Stimulated activated CD4-positive, alpha-beta T cell treated with anti-CD3 and anti-CD28 coated beads, TNF-alpha, amount 100 ng/mL, for 1 hour (primary cell): ENCODE measurements at places on chromosomes 7 and 10.

DNA sequence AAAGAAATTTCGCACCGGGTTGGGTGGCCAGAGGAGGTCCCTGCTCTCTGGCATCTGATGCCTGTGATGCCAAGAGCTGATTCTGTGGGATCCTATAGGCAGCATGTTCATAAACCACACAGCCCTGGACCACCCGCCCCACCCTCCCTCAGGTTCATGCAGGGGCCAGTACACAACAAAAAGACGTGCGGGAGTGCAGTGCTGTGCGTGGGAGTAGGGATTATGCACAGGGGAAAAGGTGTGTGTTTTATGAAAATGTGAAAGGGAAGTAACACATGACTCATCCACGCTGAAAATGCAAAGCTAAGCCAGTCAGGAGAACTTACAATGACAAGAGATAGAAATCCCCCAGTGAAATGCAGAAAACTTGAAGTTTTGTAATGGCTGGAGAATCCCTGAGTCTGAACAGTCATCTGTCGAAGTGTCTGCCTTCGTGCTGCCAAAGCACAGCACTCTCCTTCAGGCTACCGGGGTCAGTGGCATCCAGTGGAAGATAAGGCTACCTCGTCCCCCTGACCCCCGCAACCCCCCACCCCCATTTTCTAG, 1.1 kb downstream of the KIAA1217 start:
- peak; percentile 11 for DNase-seq

DNA sequence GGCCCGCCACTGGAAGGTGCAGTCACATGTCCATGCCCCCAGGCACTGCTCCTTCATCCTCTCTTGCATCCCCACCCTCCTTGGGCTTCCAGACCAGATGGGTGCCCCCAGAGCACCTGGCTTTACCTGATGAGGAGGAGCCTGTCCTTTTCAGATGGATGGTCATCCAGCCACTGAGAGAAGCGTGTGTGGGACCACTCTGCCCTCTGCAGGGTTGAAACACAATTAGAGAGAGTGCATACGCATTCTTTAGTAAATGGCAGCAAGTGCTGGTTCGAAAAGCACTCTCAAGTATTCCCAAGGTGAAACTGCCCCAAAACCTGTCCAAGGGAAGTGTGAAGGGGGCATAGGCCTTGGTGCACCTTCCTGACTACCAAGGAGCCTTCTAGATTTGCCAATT, 41.6 kb downstream of the HBP1 start:
- DNase-seq = no peak

DNA sequence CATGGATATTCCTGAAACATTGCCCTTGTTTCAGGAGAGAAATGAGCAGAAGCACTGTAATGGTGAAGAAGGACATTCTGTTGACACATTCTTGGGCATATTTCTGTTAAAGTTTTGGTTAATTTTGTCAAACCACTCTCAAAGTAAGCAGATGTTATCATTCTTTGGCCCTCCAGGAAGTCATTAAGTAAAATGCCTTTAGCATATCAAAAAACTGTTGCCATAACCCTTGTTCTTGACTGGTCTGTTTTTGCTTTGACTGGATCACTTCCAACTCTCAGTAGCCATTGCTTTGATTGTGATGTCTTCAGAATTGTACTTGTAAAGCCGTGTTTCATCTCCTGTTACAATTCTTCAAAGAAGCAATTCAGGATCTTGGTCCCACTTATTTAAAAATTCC, 404.3 kb upstream of the LRRTM3 start:
- no peak for DNase-seq

- no peak for DNase-seq
Measured at GRCh38 chr7:64839910-64840309, 45.7 kb downstream of the ZNF138 start.

DNA sequence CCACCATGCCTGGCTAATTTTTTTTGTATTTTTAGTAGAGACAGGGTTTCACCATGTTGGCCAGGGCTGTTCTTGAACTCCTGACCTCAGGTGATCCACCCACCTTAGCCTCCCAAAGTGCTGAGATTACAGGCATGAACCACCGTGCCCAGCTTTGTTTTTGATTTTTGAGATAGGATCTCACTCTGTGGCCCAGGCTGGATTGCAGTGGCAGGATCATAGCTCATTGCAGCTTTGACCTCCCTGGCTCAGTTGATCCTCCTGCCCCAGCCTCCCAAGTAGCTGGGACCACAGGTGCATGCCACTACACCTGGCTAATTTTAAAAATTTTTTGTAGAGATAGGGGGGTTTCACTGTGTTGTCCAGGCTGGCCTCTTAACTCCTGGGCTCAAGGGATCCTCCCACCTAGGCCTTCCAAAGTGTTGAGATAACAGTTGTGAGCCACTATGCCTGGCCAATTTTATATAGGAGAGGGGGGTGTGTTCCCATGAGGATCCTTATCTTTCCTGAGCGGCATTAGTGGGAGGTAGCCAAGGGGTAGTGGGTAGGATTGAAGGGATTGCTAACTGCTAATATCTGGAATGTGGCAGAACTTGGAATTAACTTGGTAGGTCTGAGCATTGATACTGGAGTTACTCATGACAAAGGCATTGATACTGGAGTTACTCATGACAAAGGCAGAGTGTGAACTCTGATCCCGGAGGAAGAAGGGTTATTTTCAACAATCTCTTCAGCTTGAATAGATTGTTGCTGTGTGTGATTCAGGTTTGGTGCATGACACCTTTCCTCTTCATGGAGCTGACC, 1.0 kb upstream of the NOLC1 start:
- no peak for DNase-seq

GRCh38 chr7:101087334-101088068, 2.2 kb downstream of the TRIM56 start:
- no peak for DNase-seq

DNA sequence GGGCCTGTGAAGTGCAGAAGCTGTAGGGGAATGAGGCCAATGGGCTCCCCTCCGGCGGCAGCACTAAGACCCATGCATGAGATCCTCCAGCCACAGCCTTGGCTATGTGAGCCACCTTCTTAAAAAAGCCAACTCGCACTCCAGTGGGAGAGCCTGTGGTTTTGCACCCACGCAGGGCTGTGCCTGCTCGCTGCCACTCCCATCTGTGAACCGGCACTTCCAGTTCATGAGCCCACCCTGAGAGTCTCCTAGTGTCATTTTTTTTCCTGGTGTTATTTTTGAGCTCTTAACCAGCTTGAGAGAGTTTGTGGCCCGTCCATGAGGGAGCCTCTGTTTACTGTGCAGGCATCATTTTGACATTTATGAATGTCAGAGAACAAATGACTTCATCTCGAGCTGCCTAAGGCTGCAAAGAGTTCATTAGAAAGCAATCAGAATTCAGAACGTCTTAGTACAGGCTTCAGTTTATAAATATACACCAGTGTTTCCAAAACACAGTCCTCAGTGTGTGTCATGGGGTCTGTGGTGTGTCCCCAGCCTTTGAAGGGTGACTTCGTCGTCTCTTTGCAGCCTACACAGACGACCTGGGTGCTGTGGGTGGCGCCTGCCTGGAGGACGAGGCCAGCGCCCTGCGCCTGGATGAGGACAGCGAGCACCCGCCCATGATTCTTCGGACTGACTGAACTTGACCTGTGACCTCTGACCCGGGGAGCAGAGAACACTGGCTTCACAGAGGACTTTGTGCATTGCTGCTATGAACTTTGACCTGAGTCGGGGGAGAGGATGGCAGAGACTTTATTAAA, 40.4 kb downstream of the WIPI2 start:
- DNase-seq = no peak

GRCh38 chr10:15211464-15211979, 43.0 kb upstream of the NMT2 start:
- no peak for DNase-seq

DNA sequence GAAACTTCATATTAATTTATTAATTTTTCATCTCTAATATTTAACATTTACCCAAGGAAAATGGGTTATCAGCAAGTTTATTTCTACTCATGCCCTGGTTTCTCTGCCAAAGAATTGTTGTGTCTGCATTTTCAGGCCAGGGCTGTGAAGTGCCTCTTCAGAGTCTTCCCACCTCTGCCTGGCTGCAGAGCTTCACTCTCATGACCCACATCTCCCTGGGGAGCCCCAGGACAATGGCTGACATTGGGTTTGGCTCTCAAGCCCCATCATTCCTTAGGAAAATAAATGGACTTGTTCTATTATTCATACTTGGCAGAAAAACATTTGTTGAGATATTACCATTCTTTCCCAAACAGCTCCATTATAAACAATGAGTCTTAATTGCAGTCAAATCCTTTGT, 30.3 kb downstream of the CACNA2D1 start:
- no peak for DNase-seq

DNA sequence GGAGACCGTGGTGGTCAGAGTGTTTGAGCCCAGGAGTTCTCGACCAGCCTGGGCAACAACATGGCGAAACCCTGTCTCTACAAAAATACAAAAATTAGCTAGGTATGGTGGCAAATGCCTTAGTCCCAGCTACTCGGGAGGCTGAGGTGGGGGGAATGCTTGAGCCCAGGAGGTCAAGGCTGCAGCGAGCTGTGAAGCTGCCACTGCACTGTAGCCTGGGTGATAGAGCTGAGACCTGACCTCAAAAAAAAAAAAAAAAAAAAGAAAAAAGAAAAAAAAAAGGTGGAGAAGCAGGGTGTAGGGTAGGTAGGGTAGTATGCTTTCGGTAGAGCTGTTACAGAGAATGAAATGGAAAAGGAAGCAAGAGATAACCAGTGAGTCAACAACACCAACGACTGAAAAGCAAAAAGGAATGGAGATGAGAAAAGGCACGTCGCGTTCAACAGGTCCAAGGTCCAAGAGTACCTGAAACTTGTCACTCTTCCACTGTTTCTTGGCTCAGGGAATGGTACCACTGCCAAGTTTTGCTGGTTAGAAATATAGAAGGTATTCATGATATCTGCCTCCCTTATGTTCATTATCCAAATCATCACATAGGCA, 4.3 kb upstream of the RSBN1L start:
- no peak for DNase-seq

DNA sequence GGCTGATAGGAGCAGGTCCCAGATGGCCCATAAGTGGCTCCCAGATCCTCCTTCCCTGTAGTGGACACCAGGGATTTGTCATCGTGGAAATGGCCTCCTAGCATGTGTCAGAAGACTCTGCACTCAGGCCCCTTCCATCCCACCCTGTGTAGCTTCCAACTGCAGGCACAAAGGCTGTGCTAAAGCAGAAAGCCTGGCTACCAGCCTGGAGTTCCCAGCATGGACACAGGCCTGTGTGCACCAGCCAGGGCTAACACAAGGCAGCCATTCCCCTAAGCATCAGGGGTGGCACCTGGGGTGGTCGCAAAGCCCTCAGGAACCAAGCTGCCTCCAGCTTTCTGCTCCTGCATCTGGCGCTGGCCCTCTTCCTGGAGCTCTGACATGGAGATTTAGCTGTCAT, 4.5 kb upstream of the CAMK2B start:
- no peak for DNase-seq

DNA sequence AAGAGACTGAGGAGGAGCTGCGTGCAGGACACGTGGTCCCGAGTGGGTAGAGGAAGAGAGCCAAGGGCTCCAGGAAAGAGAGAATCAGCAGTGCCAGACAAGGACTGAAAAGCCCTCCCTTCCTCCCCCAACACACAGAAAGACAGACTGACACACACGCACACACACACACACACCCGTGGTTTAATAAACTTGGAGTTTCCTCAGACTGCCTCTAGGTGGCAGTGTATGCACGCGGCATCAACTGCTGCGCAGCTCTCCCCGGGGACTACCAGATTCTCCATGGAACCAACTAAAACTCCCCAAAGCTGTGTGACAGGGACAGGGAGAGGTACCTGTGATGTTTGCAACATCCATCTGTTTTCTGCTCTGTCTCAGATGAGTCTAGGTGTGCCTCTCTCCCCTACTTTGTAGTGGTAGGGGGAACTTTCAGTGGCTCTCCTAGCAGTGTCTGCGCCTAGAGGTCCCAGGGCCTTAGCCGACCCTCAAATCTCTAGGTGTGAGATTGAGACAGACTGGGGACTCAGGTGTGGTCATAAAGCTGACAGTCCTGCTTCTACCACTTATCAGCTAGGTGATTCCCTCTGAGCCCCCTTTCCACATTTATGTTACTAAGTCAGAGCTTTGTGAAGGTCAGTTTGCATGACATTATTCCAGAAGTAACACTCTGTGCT, 9.3 kb upstream of the TSPAN14 start:
- no peak for DNase-seq

GRCh38 chr7:23426876-23427275, 43.4 kb downstream of the IGF2BP3 start:
- DNase-seq = no peak

DNA sequence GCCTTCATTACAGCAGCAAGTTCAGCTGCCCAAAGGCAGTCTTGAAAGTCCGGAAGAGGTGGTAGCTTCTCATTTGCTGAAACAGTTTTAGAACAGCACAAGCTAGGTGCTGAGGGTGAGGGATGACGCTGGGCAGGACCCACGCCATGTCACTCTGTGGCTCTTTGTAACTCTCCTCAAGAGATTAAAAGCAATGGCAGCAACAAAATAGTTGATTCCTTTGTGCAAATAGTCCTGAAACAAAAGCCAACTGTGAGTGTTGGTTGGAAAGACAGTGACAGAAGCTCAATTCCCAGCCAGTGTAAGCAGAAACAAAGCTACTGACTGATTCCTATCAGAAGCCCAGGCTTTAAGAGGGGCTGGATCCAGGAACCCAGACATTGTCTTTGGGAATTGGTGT, 47.6 kb upstream of the AQP1 start:
- DNase-seq = no peak

DNA sequence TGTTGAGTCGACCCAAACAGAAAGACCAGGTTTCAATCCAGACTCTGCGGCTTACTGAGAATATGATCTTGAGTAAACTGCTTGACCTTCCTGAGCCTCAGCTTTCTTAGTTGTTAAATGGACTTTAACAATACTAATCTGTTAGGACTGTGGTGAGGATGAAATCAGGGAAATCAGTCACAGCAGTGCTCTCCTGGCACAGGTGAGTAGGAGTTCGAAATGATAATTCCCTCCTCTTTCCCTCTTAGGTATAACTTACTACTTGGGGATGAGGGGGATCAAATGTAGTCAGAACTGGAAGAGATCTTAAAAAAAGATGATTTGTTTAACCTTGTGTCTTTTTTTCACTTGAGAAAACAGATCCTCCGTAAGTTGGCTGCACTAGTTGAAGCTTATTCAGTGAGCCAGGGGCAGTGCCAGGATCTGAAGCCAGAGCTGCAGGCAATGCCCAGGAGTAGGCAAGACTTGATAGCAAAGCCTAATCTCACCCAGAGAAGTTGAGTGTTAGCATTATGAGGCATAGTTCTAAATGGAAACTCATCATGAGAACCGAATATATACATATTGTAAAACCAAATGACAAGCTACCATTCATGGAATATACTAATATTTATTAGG, 1.8 kb upstream of the MAGI2 start:
- no peak for DNase-seq

DNA sequence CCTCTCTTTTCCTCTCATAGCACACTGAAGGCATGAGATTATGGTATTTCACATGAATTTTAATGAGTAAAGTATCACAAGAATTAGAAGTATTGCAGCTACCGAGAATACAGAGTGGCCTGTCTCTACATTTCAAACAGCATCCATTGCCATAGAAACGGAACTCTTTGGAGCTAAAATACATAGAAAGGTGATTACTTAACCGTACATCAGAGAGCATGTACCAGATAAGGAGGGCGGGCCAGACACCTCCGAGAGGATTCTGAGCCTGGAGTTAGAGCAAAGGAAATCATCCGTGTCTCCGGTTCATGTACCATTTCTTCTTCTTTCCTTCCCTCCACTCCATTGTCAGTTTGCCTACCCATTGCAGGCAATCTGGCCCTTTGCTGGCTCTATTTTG, 196.7 kb downstream of the KLF6 start:
- no peak for DNase-seq
